ENCODE measurements at places on chromosomes 4 and X.
A peak's percentile ranks its signal among the peaks of the same experiment; 100 is the strongest.

- DNase-seq = no peak
Observed at GRCh38 chrX:118865231-118865630, 41.6 kb downstream of the ZCCHC12 start.

DNA sequence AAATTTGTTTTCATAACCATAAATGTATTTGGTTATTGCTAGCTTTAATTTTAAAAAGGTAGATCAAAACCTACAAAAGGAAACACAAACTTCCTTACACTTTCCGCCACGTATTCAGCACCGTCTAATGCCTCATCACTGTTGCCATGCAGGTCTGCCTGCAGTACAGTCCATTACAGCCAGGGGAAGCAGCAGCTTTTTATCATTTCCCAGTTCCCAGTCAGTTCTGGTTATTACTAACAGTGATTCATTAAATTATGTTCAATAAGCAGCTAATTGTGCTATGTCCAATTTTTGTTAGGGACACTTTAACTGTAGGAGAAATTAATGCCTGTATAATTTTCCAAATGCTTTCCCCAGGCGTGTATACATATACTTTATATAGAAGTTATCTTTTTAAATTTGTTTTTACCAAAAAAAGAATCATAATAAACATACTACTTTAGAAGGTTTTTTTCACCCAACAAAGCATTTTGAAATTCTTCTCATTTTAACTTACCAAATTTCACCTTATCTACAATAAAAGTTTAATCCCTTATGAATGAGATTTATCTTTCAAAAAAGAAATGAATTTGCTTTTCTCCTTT, 93.3 kb downstream of the ANXA3 start:
- DNase-seq = peak; percentile 48

DNA sequence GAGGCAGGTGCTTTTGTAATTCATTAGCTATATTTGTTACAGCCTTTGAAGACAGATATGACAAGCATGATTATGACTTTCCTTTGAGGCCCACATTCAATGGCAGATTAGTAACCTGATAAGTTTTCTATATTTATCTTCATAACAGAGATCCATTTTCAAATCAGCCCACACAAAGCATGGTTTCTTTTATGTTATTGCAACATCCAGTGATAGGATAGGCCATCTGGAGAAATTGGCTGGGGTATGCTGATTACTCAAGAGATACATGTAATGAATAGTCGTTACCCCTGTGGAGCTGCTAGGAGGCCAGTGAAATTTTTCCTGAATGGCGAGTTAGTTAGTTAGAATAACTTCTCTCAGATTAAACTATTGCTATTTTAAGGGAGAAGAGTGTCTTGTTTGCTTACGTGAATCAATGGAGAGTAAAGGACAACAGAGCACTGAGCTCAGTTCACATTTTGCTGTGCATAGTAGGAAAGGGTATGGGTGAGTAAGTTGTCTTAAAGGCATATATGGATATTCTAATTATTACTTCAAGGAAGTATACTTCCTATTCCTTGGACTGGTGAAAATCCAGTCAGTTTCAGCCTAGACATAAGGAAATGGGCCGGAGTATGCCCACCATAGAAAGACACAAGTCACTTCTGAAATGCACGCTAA, 79.2 kb upstream of the DKK2 start:
- DNase-seq = no peak

DNA sequence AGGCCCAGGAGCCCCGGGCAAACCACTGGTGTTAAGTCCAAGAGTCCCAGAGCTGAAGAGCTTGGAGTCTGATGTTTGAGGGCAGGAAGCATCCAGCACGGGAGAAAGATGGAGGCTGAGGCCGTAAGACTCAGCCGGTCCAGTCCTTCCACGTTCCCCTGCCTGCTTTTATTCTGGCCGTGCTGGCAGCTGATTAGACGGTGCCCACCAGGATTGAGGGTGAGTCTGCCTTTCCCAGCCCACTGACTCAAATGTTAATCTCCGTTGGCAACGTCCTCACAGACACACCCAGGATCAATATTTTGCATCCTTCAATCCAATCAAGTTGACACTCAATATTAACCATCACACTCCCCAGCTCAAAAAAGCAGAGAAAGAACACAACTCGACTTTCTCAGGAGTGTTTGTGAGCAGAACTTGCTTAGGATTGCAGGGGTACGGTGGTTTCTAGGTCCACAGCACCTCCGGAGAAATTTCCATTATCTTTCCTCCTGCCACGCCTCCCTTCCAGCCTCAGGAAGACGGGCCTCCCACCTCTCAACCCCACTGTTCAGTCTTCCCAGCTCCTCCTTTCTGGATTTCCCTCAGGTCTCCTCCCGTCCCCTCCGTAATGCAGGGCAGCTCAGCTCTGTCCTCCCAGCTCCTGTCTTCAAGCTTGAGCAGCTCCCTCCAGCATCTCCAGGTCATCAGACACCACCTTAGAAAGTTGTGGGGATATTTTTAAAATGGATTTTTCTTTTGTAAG, 13.3 kb upstream of the TMEM271 start:
- no peak for DNase-seq

- DNase-seq = no peak
Observed at GRCh38 chr4:167897116-167897515, 195.2 kb upstream of the ANXA10 start.

DNA sequence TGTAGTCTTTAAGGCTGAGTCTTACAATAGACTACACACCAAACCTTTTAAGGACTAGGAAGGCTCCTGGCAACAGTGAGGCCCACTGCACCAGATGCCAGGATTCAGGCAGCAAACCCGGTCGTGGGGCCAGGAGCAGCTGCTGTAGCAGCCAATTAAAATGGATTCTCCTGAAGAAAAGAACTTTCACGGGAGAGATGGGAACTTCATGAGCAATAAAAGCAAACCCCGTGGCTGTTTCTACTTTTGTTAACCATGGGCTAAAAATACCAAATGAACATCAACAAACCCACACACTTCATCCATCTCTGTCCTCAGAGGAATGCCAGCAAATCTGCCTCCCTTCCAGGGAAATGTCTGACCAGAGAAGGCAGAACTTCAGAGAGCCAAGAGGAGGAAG, 101.4 kb downstream of the BTC start:
- DNase-seq = no peak

- no peak for DNase-seq
Observed at GRCh38 chrX:24838629-24839028, 144.9 kb downstream of the POLA1 start.

- DNase-seq = peak; percentile 1
Observed at GRCh38 chr4:87461281-87461700, 38.9 kb downstream of the NUDT9 start.

DNA sequence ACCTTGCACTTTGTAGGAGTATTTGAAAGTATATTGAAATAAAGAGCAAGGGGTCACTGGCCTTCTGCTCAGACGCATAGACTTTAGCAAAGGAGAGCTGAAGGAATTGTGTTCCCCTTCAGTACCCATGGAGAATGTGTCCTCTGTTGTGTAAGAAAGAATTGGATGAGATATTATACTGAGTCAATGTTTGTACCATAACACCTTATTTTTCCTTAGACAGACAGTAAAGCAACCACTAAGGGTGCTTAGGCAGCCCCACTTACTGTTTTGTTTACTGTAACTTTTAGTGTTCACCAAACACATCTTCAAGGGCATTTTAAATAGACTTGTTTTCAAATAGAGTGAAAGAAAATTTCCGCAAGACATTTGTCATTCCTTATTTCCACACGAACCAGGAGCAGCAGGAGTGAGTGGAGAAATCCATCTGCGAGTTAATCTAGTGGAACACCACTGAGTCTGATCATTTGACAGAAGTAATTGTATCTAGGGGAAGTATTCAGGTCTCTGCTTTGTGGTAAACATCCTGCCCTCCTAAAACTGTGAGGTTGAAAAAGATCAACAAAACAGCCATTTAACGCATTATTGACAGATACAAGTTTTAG, 89.5 kb downstream of the SLIT2 start:
- DNase-seq = no peak

DNA sequence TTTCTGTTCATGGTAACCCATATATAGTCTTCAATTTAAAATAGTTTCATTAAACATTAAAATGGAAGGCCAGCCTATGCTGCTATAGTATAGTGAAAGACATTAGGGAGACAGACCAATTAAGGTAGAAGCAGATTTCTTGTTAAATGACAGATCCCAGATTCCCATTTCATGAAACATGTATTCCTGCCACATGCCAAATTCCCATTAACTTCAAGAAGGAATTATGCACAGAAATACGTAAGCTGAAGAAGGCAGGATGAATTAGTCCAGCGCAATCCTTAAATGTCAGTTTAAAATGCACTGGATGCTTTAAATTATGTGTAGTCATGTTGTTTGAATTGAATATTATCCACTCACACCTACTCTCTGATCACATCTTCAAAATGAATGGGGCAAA, 424.9 kb downstream of the SH2D1A start:
- no peak for DNase-seq

Data from fibroblast of skin of left biceps (primary cell).